Endothelial cell (in vitro differentiated cells): ENCODE measurements at places on chromosomes 7 and 10.
A peak's percentile ranks its signal among the peaks of the same experiment; 100 is the strongest.

DNA sequence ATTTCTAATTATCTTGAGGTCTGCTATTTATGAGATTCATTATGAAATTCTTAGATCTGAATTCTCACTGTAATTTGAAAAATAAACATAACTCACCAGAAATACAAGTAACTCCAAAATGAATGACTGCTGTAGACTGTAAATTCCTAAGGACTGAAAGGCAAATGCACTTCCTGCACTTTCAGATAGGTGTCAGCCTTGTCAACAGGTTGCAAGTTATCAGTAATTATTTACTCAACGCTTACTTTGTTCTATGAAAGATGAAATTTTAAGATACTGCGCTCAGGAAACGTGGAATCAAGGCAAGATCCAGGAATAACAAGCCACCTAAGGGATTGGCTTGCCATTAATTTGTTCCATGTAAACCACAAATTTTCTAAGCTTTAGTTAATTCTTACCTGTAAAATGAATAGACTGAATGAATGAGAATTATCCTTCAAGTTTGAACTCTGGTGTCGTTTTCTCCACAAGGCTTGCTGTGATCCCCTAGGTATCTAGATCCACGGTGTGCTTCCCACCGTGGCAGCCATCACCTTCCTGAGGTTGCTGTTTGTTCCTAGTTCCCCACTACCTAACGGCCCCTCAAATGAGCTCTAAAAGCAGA is 12.6 kb downstream of the DHX32 start:
- DNase-seq, result peak; percentile 36

DNA sequence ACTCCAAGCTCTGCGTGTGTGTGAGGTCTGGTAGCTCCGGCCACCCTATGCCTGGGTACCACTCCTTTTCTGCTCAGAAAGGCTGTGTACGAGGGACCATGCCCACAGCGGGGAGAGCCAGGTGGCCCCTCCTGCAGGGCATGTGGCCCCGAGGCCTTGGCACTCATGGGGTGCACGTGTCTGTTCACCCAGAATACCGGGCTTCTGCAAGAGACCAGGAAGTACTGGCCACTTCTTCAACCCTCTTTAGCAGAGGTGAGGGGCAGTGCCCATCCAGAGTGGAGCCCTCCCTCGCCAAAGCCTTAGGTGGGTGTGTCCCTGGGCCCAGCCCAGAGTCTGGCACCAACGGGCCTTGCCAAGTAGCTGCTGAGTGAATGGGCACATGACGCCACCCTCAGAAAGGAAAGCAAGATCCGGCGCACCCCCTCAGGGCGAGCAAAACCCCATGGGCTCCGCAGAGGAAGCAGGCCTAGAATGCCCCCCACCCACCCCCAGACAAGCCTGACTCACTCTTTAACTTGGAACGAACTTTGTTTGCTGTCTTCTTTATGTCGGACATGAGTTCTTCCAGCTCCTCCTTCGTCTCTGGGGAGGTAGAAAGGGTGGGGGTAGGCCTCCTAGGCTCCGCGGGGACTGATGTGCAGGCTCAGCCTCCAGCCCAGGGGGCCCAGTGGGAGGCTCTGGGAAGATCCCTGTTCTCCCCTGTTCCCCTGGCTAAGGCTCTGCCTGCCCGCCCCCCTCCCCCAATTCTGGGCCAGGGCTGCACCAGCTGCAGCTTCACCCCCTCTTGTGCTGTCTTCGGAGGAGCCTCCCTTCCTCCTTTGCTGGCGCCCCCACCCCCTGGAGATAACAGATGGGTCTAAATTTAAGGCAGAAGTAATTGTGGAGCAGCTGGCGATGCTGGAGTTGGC is 14.6 kb downstream of the STX1A start:
- DNase-seq, result no peak

GRCh38 chr7:106068986-106069385 is 43.1 kb downstream of the SYPL1 start:
- DNase-seq, result no peak

- DNase-seq, result no peak
These were observed 65.2 kb upstream of the FAM20C start for GRCh38 chr7:127064-127598.

GRCh38 chr7:28487487-28487886 is 75.2 kb downstream of the CREB5 start:
- DNase-seq, result no peak

DNA sequence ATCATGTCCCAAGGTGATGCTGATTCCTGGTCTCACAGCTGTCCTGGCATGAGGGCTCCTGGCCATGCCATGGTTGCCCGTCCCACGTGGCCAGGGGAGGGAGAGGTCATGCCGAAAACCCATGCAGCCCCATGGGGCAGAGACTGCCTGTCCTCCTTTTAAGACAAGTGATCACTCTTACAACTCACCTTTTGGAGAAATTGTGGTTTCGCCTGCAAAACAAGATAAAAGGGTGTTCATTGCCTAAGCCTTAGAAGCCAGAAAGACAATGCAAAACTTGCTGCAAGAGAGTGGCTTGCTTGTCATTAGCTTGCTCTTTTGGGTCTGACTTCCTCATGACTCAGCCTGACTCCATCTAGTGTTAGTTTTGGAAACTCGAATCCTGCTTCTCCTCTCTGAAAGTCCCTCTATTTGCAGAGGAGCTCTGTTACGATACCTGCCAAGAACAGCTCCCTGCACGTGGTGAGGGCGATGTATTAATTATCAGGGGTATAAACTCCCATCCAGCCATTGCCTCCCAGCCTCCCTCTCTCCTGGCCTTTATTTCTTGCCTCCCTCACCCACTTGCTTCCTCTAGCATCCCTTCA is 26.7 kb downstream of the TMEM273 start:
- DNase-seq, result no peak

DNA sequence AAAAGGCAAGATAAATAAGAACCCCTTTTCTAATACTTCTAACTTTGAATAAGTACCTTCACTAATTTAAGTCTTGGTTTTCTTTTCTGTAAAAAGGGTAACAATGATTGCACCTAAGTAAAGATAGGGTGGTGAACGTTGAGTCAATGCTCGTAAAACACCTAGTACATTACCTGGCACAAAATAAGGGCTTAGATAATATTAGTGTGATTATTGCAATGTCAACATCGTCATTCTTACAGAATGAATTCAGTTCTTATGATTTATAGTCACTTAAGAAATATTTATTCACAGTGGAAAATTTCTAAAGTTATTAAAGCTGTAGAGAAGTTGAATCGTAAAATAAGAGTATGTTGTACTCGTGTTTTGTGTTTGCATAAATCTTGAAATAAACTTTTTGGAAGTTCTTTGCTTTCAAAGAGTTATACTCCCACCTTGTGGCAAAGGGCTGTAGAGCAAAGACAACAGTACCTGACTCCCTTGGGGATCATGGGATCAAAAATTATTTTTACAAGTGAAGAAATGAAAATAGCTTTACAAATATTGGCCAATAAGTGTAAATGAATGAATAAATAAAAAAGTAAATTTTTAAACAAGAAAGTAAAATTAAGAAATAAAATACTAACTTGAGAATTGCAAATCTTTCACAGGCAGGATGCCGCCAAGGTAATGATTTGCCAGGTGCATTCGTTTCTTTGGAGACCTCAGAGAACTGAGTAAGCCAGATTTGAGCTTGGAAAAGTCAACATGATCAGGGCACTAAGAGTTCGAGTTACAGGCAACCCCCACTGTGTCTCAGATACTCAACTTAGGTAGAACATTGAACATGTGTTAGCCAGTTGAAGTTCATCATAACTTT is 285.8 kb upstream of the CACNA2D1 start:
- peak; percentile 33 for DNase-seq

DNA sequence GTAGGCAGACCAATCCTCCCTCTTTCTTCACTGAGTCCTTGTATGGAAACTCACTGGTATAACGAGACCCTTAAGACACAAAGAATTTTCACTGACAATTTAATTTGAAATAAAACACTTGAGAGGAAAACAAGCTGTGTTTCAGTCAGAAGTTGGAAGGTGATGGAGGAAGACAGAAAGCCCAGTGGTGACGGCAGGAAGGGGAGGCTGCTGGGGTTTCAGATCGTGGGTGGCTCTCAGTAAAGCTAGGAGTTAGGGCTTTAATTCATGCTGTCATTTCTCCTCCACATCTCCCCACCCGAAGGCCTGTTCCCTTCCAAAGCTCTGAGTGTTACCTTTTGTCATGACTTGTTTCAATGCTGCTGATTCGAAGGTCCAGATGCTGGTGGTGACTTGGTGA is 605.2 kb upstream of the DPP6 start:
- no peak for DNase-seq

DNA sequence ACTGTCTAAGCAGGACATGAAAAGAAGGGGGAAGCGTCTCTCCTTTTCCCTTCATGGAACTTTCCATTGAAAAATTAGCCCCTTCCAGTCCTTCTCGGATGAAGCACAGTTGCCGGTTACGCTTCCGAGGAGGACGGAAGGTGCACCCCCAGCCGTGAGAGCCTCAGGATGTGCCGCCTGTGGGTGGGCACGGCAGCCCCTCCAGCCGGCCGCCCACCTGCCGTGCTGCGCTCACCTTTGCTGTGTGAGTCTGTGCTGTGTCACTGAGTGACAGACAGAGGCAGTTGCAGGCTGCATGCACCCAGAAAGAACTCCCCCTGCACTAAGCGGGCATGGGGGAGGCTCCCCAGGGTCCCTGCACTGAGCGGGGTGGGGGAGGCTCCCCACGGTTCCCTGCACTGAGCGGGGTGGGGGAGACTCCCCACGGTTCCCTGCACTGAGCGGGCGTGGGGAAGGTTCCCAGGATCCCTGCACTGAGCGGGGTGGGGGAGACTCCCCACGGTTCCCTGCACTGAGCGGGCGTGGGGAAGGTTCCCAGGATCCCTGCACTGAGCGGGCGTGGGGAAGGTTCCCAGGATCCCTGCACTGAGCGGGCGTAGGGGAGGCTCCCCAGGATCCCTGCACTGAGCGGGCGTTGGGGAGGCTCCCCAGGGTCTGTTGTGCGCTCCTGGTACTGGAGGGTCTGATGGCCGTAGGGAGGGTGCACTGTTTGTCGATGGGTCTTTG is 74.2 kb downstream of the DNAJB6 start:
- no peak for DNase-seq

GRCh38 chr7:36283711-36284130 is 105.9 kb upstream of the ANLN start:
- DNase-seq, result no peak

DNA sequence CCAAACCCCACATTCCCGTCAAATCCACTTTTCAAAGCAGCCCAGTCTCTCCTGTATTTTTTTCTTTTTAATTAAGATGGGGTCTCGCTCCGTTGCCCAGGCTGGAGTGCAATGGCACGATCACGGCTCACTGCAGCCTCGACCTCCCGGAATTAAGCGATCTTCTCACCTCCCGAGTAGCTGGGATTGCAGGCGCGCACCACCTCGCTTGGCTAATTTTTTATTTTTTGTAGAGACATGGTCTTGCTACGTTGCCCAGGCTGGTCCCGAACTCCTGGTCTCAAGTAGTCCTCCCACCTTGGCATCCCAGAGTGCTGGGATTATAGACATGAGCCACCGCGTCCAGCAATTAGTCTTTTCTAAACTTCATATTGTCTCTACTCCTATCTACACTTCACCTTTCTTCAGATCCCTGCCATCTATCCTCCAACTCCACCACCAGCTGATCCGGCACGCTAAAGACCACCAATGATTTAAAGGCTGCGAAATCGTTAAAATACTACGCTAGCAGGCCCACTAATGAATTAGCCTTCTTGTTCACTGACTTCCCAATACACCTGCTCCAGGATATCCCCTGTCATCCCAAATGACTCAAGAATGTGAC is 525 bp upstream of the CHUK start:
- no peak for DNase-seq

DNA sequence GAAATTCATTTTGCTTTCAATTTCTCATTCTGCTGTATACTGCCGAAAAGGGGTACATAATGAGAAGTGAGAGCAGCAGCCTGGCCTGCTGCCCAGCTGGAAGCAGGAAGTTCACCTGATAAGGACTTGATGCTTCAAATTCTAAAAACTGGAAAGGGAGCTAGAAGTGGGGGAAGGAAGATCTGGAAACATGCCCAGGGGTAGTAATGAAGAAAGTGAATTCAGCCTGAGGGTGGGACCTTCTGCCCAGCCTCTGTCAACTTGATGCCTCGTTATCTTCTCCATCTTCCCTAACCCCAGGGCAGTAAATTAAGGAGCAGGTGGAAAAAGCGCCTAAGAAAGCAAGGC is 69.4 kb downstream of the ARMH3 start:
- DNase-seq, result no peak

GRCh38 chr7:54837168-54837567 is 78.2 kb upstream of the SEC61G start:
- DNase-seq, result no peak

GRCh38 chr7:12729112-12729511 is 41.7 kb downstream of the ARL4A start:
- no peak for DNase-seq

DNA sequence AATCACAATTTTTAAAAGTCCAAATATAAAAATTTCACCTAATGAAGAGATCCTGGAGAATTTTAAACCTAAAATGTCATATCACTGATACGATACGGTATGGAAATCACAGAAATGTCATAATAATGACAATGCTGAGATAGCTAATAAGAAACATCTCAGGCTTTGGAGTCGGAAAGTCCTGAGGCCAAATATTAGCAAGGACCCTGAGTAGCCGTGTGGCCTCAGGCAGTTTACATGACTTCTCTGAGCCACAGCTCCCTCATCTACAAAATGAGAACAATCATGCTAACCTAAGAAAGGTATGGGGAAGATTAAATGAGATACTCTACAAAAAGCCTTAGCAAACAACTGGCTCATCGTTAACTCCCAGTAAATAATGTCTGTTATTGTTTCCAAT is 100.9 kb upstream of the NEBL start:
- no peak for DNase-seq

GRCh38 chr10:92834331-92834730 is 14.0 kb upstream of the EXOC6 start:
- no peak for DNase-seq

GRCh38 chr10:62025901-62026879 is 124.7 kb downstream of the ARID5B start:
- DNase-seq, result no peak

DNA sequence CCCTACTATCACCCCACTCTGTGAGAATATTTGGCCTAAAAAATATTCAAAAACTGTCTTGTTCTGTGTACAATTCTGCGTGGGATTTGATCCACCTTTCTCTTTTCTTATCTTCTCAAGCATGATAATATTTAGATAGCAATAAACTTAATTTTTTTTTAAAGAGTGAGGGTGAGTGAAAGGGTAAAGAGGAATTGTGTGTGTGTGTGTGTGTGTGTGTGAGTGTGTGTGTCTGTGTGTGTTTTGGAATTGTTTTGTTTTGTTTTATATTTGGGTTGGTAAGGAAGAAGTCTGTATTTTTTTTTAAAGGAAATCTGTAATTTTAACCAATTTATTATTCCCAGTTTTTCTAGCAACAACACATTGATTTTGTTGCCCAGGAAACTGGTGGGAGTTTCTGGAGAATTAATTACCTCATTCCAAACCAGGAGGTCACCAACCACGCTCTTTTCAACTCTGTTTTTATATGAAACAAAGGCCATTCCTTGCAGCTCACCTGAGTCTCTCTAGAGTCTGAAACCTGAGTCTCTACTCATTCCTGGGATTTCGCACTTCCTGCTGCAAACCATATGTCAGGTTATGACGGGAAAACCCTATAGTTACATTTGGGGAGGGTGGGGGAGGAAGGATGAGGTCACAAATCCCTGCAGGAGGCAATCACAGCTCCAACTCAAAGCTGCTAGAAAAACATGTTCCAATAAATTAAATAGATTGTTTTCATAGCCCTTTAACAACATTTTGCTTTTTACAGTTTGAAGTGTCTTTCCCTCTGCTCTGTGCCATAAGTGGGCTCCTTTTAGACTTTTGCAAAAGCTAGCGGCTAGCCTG is 38.1 kb upstream of the XPNPEP1 start:
- DNase-seq, result no peak
